ENCODE measurements at places on chromosomes 13 and 19. TPM values are rescaled to one million over a fixed set of nuclear protein-coding genes. Genes with fewer than 3 reads are reported as not detected.

- no peak for DNase-seq
Observed at GRCh38 chr13:113273321-113273720, 23.7 kb upstream of the LAMP1 start.

DNA sequence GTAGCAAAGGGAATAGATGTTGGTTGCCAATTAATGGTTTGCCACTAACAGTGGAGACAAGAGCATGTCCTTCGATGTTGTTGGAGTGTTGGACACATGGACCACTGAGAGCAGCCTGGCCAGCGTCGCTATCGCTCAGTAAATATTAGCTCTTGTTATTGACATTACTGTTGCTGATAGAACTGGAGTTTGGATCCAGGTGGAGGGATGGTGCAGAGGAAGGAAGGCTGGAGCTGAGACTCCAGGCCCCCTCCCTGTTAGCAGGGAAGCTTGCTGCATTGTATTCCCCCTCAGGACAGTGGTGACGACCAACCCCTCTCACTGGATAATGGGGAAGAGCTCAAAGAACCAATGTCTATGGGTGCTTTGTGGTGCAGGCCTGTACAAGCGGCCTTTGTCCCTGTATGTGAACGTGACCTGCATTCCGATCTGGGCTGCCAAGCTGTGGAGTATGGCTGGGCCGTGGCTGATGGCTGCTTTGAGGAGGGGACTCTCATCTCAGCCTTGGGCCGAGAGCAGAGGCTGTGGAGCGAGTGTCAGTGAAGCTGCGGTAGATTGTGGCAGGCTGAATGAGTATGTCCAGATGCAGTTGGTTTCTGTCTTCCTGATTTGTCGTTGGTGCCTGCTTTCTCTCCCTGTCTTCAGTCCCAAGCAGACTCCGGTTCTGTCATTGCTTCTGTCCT lies 7.0 kb downstream of the CLASRP start:
- DNase-seq: no peak

GRCh38 chr13:67223024-67223423 lies 7.1 kb downstream of the PCDH9 start:
- no peak for DNase-seq

- no peak for DNase-seq
Observed at GRCh38 chr19:48539503-48540096, 12.4 kb upstream of the SULT2B1 start.

GRCh38 chr19:32813862-32814425 lies 55.6 kb downstream of the SLC7A9 start:
- DNase-seq: no peak

GRCh38 chr13:85798556-85798955 lies 663 bp downstream of the SLITRK6 start:
- DNase-seq: no peak

DNA sequence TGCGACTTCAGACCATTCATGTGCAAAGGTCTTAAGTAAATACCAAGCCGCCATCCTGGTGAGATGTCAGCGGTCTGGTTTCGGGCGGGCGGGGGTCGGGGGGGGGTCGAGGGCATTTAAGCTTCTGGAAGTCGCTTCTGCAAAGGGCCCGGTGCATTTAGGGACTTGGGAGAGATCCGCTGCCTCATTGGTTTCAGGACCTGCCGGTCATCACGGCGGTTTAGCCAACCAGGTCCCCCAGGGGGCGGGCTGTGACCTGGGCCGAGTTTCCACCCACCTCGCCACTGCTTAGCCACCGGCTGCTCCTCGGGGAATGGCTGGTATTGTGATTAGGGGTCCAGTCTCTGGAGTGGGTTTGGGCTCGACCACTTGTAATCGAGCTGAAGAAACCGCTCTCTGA lies 7.8 kb downstream of the ANKLE1 start:
- peak; percentile 84 for DNase-seq

DNA sequence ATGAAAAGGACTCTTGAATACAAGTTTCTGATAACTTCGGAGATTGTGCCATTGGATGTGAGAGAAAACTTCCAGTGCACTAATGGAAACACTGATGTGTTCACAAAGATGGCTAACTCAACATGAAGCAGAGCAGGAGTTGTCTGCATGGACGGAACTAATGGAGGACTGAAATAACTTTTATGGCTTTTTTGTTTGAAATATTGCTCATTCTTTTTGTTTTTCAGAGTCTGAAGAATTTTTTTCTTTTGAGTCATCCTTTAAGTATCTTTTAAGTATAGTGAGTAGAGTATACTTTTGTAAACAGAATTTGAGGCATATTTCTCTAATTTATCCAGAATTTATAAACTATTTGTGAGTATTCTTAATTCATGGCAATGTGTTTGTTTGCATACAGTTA lies 25.7 kb downstream of the CRYL1 start:
- DNase-seq: no peak

GRCh38 chr13:21326155-21327031 lies 132.7 kb downstream of the ZDHHC20 start:
- DNase-seq: no peak

GRCh38 chr19:50204811-50205675 lies 1.6 kb downstream of the MYH14 start:
- DNase-seq: no peak

GRCh38 chr19:56764196-56764695 lies 76.3 kb downstream of the PEG3 start:
- DNase-seq: no peak

DNA sequence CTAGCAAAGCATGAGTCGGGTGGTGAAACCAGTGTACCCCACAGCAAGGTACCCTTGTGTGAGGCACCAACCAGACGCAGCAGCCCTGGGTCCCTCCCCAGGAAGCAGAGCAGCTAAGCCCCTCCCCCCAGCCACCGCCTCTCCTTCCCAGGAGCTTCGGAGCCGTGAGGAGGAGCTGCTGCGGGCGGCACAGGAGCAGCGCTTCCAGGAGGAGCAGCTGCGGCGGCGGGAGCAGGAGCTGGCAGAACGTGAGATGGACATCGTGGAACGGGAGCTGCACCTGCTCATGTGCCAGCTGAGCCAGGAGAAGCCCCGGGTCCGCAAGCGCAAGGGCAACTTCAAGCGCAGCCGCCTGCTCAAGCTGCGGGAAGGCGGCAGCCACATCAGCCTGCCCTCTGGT lies 12.4 kb downstream of the TTC9B start:
- no peak for DNase-seq

DNA sequence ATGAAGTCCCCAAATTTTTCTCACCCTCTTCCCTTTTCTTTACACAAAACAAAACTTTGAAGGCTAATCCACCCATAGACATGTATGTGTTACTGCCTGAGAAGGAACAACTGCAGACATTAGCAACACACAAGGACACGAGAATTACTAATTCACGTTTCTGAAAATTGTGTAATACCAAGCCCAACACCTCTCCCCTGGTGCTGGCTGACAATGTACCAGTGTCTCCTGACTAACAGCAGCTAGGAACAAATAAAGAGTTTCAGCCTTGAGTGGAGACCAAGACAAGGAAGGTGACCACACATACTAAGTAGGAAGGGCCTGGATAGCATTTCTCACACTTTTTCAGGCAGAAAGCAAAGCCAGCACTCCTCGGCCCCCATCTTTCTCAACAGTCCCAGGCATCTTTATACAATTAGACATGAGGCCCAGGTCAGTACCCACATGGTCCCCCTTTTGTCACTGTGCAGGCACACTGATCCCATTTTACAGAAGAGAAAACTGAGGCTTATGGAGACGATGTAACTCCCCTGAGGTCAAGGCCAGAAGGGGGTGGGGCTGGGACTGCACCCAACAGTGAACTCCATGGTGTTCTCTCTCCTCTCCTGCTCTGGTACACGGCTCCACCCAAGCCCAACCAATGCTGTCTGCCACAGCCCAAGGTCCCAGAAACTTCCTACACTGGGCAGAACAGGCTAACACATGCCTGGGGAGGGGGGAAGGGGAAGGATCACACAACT lies 8.7 kb downstream of the BRD4 start:
- peak; percentile 79 for DNase-seq

The GNA15 gene
- total RNA-seq: 8.7 TPM

The C2CD4C gene
- 0.88 TPM for total RNA-seq

The PAK4 gene
- 15.9 TPM for total RNA-seq

The KLK4 gene
- total RNA-seq: not detected

The KIR3DL1 gene
- total RNA-seq: not detected
